ENCODE measurements at places on chromosomes 16 and 17. TPM values are rescaled to one million over a fixed set of nuclear protein-coding genes. Genes with fewer than 3 reads are reported as not detected.

DNA sequence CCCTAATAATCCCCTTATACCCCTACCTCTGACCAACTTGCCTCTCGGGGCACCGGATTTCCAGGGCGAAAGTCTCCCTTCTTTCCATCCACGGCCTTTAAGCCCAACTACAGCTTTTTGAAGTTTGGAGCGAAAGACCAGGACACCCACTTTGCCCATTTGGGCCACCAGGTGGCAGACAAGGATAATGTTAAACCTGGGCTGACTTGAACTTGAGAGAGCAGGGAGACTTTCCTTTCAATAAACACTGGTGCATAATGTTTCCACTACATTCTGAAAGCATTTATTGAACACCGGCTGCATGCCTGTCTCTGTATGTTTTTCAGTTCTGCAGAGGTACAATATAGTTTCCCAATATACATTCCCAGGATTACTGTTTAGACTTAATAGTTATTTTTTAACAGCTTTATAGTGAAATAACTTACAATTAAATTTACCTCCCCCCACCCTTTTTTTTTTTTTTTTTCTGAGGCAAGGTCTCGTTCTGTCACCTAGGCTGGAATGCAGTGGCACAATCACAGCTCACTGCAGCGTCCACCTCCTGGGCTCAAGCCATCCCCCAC is 6.9 kb upstream of the CES3 start:
- no peak for DNase-seq

- no peak for DNase-seq
Measured at GRCh38 chr17:18361837-18362697, 1.3 kb downstream of the SHMT1 start.

Gene CD300E
- polyA plus RNA-seq = not detected

DNA sequence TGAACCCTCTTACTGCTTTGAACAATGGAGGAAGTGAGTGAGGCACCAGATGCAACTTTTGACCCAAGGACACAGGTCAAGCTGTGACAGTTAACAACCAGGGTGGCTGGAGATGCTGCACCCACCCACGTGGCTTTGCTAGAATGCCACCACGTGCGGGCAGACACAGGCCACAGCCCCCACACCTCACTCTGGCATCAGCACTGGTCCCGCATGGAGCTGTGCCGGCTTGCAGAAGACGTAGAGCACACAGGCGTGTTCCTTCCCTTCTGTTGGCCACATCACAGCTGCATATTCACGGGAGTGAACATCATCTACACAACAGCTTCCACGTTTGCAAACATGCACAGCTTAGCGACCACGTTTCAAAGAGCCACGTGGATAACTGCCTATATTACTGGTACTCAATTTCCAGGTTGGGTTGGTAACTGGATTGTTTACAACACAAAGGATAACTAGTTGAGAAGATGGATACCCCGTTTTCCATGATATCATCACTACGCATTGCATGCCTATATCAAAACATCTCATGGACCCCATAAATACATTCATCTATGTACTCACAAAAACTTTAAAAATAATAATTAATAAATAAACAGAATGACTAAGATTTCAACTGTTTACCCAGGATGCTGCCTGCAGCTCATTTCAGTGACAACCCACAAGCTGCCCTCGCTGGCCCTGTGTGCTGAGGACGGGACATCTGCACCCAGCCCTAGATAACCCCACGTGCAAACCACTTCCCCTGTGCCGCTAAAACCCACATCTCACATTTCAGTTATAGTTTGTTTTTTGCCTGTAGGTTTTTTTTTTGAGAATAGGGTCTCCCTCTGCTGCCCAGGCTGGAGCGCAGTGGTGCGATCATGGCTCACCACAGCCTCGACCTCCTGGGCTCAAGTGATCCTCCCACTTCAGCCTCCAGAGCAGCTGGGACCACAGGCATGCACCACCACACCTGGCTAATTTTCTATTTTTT is 132.0 kb downstream of the ANKRD11 start:
- DNase-seq = no peak

Gene SLC4A1
- not detected for polyA plus RNA-seq

All from BJ (cell line).